ENCODE measurements at places on chromosomes 3 and 15.
A peak's percentile ranks its signal among the peaks of the same experiment; 100 is the strongest.

DNA sequence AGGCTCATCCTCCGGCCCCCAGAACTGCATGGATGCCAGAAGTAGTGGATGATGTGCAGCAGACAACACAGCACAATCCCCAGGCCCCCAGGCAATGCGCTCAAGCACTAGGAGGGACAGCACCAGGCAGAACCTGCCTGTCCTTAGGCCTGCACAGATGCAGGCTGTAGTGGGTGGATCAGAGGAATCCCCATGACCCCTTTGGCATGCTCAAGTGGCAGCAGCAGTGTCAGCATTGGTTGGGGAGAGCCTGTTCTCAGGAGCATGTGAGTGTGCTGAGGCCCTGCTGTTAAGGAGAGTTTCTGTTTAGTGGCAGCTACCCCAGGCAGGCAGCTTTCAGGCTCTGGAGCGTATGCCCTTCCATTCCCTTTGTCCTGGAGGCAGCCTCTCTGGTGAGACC, 25.1 kb upstream of the CD200R1L start:
- no peak for DNase-seq

- DNase-seq: no peak
Observed at GRCh38 chr15:65421360-65422215, 1.2 kb downstream of the IGDCC4 start.

GRCh38 chr15:57411945-57412768, 35.9 kb downstream of the CGNL1 start:
- no peak for DNase-seq

DNA sequence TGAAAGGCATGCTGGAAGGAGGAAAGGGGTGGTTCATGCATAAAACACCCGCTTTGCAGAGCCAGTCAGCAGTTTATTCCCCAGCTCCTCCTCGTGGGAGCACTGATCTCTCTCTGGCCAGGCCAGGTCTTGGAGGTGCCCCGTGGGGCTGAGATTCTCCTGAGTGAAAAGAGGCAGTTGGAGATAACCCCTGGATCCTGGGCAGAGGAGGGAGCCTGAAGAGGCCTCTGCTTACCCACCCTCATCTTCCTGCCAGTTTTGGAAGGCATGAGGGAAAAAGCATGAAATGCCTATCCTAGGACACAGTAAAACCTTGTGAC, 108.3 kb downstream of the SEMA5B start:
- no peak for DNase-seq

DNA sequence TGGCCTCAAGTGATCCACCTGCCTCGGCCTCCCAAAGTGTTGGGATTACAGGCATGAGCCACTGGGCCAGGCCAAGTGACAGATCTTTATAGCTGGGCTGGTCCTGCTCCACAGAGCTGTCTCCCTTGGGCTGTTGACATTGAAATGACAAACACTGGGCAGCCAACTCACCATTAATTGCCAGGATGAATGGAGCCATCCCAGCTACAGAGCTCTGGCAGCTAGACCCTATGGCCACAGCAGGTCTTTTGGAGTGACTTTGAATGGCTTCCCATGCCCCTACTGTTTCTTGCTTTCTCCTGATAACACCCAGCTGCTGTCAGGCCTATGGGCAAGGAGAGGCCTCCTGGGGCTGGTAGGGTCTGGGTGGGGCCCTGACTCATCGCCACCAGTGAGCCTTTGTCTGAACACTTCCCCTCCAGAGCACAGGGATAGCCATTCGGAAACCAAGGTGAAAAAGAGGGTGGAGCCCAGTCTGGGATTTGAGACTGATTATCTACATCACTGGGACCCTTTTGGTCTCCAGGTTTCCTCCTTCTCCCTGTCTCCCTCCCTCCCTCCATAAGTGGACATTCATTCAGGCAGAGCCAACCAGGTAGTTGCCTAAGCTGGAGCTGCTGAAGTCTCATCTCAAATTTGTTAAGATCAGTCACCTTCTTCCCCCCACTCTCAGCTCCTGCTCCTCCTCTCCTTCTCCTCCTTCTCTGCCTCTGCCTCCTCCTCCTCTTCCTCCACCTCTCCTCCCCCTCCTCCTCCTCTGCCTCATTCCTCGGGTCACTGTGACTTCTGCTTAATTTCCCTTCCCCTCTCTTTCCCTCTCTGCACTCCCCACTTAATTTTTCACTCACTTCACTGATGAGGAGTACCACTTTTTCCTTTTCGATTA, 34.0 kb downstream of the BHLHE40 start:
- DNase-seq: no peak

GRCh38 chr15:54810496-54810895, 386.2 kb downstream of the RSL24D1 start:
- DNase-seq: no peak

DNA sequence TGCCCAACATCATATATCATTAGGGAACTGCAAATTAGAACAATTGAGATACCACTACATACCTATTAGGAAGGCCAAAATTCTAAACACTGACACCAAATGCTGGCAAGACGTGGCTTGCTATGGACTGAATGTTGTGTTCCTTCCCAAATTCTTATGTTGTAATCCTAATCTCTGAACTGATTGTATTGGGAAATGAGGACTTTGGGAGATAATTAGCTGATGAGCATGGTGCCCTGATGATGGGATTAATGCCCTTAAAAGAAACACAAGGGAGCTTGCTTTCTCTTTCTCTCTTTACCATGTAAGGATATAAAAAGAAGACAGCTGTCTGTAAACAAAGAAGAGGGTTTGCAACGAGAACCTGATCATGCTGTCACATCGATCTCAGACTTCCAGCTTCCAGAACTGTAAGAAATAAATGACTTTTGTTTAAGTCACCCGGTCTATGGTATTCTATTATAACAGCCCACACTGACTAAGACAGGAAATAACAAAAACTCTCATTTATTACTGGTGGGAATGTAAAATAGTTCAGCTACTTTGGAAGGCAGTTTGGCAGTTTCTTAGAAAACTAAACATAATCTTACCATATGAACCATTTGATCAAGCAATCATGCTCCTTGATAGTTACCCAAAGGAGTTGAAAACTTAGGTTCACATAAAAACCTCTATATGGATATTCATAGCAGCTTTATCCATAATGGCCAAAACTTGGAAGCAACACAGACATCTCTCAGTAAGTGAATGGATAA, 458.3 kb upstream of the CBLB start:
- DNase-seq: no peak

GRCh38 chr15:28942046-28942445, 56.3 kb downstream of the APBA2 start:
- DNase-seq: peak; percentile 23

GRCh38 chr3:31670136-31670535, 137.4 kb downstream of the STT3B start:
- no peak for DNase-seq

DNA sequence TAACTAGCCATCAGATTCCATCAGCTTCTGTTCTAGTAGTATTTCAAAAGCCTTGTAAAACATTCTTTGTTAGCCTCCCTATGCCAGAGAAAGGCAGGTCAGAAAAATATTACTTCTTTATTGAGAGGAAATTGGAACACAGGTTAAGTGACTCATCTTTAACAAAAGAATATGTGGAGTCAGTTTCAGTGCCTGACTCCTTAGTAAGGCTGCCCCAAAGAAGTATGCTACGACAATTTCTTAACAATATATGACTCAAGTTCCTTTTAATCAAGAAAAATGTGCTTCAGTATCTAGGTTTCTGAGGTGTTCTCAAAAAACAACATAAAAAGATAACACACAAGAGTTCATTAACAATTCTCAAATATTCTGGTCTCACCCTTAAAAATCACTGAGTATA, 139.2 kb downstream of the VPS13C start:
- no peak for DNase-seq

GRCh38 chr3:63981980-63982379, 41.3 kb downstream of the PSMD6 start:
- DNase-seq: no peak

DNA sequence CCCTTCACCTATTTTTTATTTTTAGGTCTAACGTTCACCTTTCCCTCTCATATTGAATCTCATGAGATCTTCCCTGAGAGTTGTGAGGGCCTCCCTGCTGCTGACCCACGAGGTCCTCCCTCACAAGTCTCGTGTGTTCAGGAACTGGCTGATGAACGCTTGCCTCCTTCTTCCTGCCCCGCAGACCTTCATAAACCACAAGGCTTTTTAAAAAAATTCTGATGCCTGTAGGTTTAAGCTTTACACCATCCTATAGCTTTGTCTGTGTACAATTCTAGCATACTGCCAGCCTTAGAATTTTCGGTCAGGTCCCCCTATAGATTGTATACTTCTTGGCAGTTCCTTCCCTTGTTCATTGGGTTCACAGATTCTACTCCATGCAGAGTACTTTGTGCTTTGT, 50.5 kb downstream of the CHST2 start:
- DNase-seq: no peak

GRCh38 chr15:27645672-27646071, 453.4 kb downstream of the OCA2 start:
- no peak for DNase-seq

DNA sequence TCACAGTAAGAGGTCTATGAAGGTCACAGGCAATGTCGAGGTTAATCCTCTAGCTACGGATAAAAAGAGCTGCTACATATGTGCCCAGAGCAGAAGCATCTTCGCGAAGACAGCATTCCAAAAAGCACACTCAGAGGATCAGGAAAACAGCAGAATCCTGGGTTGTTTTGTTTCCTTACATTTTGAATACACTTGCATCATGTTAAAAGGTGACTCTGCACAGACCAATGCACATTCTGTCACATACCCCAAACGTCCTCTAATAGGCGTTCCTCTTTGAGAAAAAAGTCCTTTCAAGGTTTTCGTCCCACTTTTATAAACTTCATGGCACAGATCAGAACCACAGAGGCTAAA, 52.7 kb downstream of the VGLL4 start:
- DNase-seq: no peak

DNA sequence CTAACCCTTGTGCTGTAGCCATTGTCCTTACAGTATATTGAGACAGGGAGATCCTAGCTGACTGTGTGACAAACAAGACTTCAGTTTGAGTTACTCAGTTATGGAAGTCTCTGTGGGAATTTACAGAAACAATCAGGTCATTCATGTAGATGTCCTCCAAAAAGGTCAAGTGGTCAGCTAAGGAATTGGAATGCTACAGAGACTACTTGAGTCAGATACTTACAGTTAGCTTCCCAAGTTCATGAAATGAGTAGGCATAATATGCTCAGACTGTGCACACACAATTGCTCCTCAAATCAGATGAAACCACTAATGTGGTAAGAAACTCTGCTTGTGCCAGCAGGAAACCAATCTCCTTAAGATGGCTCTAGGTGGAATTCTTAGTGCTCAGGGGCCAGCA, 985.7 kb downstream of the NSUN3 start:
- no peak for DNase-seq

DNA sequence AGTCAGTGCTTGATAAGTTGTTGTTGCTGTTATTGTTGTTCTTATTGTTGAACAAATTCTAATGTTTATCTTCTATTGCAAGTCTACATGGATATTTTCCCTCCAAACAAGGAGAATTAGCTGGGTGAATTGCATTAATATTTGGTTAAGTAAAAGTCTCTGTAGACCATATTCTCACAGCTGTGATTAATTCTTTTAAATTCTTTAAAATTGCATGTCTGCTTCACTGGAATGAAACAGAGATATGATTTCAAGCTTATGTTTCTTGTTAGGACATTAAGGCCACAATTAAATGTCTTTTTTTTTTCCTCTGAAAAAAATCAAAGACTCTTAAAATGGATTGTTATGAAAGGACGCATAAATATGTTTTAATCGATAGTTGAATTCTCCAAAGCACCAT, 153.4 kb downstream of the EBLN2 start:
- DNase-seq: no peak

- DNase-seq: no peak
Observed at GRCh38 chr3:134527037-134527436, 41.2 kb downstream of the CEP63 start.

DNA sequence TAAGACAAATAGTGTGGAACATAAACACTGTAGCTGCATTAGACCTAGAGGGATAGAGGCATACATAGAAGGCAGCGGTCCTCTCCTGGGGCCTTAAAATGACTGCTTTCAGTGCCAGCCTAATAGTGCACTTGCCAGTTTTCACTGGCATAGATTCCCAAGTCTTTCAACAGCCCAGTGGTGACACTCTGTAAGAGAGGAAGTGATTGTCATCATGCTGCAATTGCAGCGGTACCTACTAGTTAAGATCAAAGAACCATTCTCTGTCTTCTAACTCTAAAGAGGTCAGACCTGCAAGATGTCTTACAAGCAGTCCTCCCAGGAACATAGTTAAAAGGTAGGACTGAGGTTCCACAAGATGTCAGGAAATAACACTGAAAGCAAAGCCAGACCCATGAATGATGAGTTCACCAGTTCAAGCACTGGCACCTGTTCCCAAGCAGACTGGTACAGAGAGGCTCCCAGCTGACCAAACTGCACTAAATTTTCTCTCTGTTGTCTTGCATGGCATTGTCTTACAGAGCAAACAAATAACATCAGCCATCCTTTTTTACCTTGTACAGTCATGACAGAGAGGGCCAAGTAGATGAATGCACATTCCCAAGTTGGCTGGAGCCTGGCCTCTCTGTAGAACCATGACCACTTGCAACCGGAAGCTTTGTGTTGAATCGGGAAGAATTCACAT, 100.5 kb upstream of the SKOR1 start:
- no peak for DNase-seq

GRCh38 chr3:156675830-156676767, 1.7 kb downstream of the TIPARP start:
- no peak for DNase-seq

DNA sequence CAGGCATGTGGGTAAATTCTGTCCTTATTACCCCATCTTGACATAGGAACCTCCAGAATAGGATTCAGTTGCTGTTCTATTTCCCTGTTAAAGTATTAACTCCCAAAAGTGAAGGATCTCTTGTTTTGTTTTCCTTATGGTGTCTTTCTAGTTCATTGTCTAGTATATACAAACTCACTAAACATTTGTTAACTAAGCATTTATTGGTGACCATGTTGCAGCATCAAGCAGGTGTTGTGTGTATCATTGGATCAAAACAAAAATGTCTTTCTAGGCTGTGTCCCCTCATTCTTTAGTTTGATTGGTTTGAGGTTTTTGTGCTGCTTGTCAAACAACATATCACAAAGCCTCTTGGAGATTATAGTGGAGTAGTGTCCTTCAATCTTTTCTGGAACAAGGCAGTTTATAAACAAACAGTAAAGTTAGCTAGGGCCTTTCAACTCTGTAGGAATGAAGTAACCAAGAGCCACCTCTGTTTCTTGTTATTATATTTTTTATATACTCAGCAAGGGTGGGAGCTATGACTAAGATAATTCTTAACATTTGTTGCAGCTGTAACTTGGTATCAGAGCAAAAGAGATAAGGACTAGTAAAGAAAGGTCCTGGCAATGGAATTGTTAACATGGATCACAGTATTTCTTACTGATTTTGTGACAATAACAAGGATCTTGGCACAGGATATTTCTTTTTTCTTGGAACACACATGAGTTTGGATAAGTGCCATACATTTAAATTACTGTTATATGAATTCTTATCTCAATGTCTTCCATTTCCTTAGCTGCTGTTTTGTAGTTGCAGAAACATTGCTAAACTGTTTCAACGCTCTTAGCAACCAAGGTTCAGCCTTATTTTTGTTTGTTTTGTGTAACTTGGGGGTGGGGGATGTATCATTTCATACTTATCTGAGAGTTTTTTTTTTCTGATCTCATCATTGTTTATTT, 49.3 kb downstream of the TMOD3 start:
- DNase-seq: no peak
